ENCODE measurements at places on chromosomes 7 and 10. TPM values are rescaled to one million over a fixed set of nuclear protein-coding genes. Genes with fewer than 3 reads are reported as not detected.

The IDI2 gene
- total RNA-seq, result not detected

The NACAD gene
- 2.6 TPM for total RNA-seq

The MRPS17 gene
- 12.9 TPM for total RNA-seq

The CALHM1 gene
- total RNA-seq, result not detected

The PPP1R9A gene
- total RNA-seq, result under 0.01 TPM

The TLX1 gene
- total RNA-seq, result not detected

The FZD8 gene
- 11.2 TPM for total RNA-seq

The FKBP9 gene
- 224 TPM for total RNA-seq

The NEBL gene
- under 0.01 TPM for total RNA-seq

The COL17A1 gene
- not detected for total RNA-seq

The KEL gene
- total RNA-seq, result not detected
